ENCODE measurements at places on chromosomes 16 and 17.

DNA sequence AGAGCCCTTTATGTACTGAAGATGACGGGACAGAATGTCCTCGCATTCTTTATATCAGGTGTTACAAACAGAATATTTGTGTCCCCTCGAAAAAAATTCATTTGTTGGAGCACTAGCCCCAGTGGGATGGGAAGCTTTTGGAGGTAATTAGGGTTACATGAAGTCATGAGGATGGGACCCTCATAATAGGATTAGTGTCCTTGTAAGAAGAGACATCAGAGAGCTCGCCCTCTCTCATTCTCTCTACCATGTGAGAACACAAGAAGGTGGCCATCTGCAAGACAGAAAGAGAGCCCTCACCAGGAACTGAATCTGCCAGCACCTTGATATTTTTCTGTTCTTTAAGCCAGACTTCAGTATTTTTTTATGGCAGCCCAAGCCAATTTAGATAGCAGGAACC, 72.4 kb downstream of the SLC39A11 start:
- H3K36me3 ChIP-seq: 0 out of 2 replicates have a peak, but pooled peaks cover 7% of the 10 kb centered on the region
- DNase-seq: no peak
- H3K27me3 ChIP-seq: no peaks in the 10 kb centered on the region

DNA sequence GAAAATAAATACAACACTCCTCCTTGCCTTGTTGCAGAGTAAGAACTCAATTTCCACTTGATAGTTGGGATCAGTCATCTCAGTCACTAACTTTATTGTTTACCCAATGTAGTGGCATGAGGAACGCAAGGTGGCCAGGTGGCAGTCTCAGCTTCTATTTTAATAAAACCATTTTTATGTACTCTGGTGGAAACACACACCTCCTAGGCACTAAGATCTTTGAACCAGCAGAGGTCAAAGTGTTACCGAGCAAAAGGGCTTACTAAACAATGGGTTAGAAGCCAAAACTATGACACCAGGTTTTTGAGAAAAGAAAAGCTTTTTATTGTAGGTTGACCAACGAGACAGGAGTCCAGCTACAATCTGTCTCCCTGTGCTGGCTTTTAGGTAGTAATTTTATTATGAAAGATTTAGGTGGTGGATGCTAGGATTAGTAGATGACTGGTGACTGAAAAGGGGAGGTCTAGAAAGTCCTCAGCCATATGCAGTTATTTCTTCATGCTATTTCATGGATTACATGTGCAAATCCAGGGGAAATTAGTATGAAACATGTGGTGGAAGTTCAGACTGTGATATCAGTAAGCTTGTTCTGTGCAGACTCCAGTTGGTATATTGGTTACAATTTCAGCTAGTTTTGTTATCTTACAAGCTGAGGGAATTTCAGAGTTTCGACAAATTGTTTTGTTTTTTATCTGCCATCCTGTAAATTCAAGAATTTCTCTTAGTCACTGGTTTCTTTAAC, 122.3 kb downstream of the PCTP start:
- H3K36me3 ChIP-seq: no peaks in the 10 kb centered on the region
- no peak overlapping the region for H3K4me3 ChIP-seq
- H3K27ac ChIP-seq: no peak overlapping the region

DNA sequence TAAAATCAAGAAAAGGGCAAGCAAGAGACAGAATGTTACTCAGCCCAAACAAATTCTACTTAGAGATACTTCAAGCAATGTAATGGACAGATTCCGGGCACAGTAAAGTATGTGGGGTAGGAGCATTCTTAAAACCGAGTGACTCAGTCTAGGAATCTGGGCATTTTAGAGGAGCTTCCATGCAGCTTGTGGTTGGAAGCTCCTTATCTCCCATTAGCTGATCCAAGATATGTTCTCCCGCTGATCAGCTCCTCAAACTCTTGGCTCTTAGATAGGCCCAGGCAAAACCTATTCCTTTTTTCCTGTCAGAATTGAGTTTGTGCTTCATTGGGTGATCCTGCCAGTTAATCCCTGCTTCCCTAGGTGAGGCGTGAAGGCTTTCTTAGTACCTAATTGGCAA, 303.3 kb downstream of the CEP112 start:
- no peak for DNase-seq
- no peak overlapping the region for H3K4me3 ChIP-seq

- no peak overlapping the region for H3K27ac ChIP-seq
- peaks cover 50% of the 10 kb centered on the region for H3K36me3 ChIP-seq
- no peak for DNase-seq
- H3K27me3 ChIP-seq: no peaks in the 10 kb centered on the region
Measured at GRCh38 chr17:40295488-40296436, 8.1 kb downstream of the CDC6 start.

GRCh38 chr17:74513987-74514631, 17.2 kb downstream of the CD300LB start:
- DNase-seq: peak; percentile 46
- H3K36me3 ChIP-seq: no peaks in the 10 kb centered on the region
- no peak overlapping the region for H3K27ac ChIP-seq
- no peak overlapping the region for H3K4me3 ChIP-seq

GRCh38 chr16:14219983-14220382, 148.9 kb downstream of the MRTFB start:
- H3K27ac ChIP-seq: no peak overlapping the region
- peaks cover 7% of the 10 kb centered on the region for H3K36me3 ChIP-seq
- no peak for DNase-seq

DNA sequence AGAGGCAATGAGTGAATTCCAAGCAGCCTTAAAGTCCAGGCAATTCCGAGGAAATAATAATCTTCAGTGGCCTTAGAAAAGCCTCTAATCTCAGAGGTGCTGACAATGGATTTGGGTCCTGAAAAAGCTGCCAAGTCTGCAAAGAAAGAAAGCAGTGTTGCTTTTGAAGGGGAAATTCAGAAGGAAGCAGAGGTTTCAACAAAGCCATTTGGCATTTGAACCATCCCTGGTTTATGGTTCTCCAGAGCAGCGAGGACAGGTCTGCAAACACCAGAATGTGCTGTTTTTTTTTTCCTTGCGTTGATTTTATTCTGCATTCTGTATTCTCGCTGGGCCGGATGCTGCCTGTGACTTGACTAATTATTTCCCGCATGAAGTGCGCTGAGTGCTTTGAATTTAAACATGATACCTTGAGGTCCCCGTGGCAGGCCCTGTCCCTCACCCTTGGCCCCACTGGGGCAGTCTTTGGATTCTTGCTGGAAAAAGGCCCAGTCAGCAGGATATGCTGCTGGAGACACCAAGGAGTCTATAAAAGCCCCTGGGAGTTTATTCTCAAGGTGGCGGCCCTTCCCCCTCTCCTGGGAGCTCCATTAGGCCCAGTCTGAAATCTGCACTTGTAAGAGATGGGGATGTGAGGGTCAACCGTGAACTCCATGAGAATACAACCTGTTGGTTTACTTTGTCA, 338.3 kb downstream of the HAPSTR1 start:
- no peak overlapping the region for H3K27ac ChIP-seq
- no peaks in the 10 kb centered on the region for H3K36me3 ChIP-seq
- H3K4me1 ChIP-seq: no peaks in the 10 kb centered on the region
- H3K4me3 ChIP-seq: no peak overlapping the region

- H3K36me3 ChIP-seq: no peaks in the 10 kb centered on the region
- no peak overlapping the region for H3K27ac ChIP-seq
- H3K27me3 ChIP-seq: peaks cover 60% of the 10 kb centered on the region
- no peak overlapping the region for H3K4me3 ChIP-seq
- no peaks in the 10 kb centered on the region for H3K4me1 ChIP-seq
Measured at GRCh38 chr17:55521186-55521585, 9.9 kb upstream of the SMIM36 start.

DNA sequence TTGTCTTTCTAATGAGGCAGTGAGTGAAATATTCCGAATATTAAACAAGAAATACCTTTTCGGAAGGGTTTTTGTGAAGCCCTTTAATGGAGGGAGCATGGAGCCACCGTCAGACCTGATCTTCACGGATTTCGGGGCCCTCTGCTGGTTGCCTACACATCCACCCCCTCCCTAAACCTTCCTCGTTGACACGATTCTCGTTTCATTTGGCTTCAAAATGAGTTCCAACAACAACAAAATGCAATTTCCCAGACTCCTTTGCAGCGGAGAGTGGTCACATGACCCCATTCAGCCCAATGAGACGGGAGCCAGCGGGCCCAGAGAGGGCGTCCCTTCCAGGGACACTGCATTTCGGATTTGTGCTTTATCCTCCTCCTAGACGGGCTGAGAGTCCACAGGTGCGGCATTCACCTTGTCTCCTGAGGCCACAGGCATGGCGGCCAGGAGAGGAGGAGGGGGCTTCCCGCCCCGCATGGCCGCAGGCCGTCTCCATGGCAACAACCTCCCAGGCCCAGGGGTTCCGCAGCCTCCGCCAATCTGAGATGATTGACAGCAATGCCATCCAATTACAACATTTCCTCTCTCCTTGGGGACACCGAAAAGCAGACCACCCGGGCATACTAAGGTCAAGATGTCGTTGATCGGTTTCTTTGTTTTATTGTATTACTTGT, 259.8 kb downstream of the C16orf95 start:
- no peak overlapping the region for H3K27ac ChIP-seq
- H3K36me3 ChIP-seq: no peaks in the 10 kb centered on the region
- no peak overlapping the region for H3K4me3 ChIP-seq
- no peak for DNase-seq

- no peak within 1 kb of the TSS for H3K27ac ChIP-seq
- no peak for DNase-seq
- H3K36me3 ChIP-seq: no peaks in the 10 kb centered on the region
- H3K27me3 ChIP-seq: no peaks in the 10 kb centered on the region
- no peak within 1 kb of the TSS for H3K4me3 ChIP-seq
Measured at GRCh38 chr16:28609631-28610594, at the start of gene SULT1A1. TSS of gene SULT1A1 (minus strand) at chr16:28610044. CDS start at chr16:28608855, 1,189 bp downstream.

- H3K36me3 ChIP-seq: no peaks in the 10 kb centered on the region
- no peak overlapping the region for H3K4me3 ChIP-seq
- DNase-seq: no peak
- H3K4me1 ChIP-seq: peaks cover 12% of the 10 kb centered on the region
- H3K27ac ChIP-seq: no peak overlapping the region
Measured at GRCh38 chr16:14369734-14370598, 260.1 kb downstream of the PARN start.

DNA sequence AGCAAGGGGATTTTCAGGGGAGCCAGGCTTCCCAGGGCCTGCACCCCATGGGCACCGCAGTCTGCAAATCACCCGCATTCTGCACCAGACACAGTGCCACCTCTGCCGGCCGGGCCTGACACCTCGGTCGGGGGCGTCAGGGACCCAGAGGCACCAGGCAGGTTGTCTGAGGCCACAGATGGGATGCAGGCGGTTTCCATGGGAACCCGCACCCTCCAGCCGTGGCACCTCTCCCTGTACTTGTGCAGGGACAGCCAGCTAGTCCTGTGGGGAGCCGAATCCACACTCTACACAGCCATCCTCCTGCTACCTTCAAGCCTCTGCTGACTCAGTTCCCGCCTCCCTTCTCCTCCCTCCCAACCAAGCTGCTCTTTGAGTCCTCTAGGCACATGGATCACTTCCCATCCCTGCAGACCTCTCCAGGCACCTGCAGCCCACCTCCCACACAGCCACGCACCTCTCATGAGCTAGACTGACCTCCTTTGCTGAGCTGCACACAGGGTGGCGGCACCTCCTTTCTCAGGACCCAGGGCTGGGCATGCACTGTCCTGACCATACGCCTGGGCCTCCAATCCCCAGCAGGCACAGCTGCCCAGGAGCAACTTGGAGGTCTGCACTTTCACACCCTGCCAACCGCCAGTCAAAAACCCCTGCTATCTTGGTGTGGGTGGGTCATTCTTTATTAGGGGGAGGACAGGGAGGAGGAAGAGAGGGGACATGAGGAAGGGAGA, 119.5 kb downstream of the C16orf78 start:
- no peaks in the 10 kb centered on the region for H3K36me3 ChIP-seq
- H3K4me1 ChIP-seq: no peaks in the 10 kb centered on the region
- H3K27ac ChIP-seq: no peak overlapping the region
- H3K4me3 ChIP-seq: no peak overlapping the region
- H3K27me3 ChIP-seq: 0 out of 2 replicates have a peak, but pooled peaks cover 6% of the 10 kb centered on the region

- H3K27ac ChIP-seq: no peak overlapping the region
- no peaks in the 10 kb centered on the region for H3K4me1 ChIP-seq
- no peaks in the 10 kb centered on the region for H3K36me3 ChIP-seq
- no peak overlapping the region for H3K4me3 ChIP-seq
- no peak for DNase-seq
- no peaks in the 10 kb centered on the region for H3K27me3 ChIP-seq
Measured at GRCh38 chr16:50731130-50731988, 10.5 kb upstream of the CYLD start.

- H3K4me1 ChIP-seq: peaks cover 52% of the 10 kb centered on the region
- no peak overlapping the region for H3K4me3 ChIP-seq
- DNase-seq: peak; percentile 94
- no peaks in the 10 kb centered on the region for H3K27me3 ChIP-seq
- H3K27ac ChIP-seq: peak overlapping the region; percentile 90
- no peaks in the 10 kb centered on the region for H3K36me3 ChIP-seq
Measured at GRCh38 chr16:57807968-57808528, 5.8 kb upstream of the KIFC3 start.

DNA sequence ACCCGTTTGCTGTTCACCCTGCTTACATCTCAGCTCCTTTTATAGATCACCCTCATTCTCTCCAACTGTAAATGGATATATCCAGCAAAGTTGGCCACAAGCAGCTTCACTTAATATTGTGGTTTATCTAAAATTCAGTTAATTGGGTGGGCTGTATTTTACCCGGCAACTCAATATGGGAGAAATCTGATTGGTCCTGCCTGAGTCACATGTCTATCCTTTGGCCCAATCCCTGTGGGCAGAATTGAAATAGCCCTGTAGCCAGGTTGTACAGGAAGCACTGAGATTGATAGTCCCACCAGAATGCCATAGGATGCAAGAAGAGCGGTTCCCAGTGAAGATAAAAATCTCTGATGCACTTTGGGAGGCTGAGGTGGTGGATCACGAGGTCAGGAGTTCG, 73.2 kb downstream of the AIPL1 start:
- no peaks in the 10 kb centered on the region for H3K36me3 ChIP-seq
- H3K4me3 ChIP-seq: no peak overlapping the region
- no peak overlapping the region for H3K27ac ChIP-seq
- peaks cover 16% of the 10 kb centered on the region for H3K4me1 ChIP-seq
- peak; percentile 12 for DNase-seq

DNA sequence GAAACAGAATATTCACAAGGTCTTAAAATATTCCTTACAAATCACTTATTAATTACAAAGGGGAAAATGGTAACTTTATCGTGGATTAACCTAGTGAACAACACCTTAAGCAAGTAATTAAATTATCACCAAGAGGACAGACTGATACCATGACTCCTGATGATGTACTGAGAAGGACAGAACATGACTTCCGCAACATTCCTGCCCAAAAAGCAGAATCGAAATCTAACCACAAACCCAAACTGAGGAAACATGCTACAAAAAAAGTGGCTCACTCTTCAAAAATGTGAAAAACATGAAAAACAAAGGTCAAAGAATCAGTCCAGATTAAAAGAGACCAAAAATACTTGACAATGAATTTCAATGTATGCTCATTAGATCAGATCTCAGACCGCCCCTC, 151.5 kb downstream of the AATF start:
- peaks cover 21% of the 10 kb centered on the region for H3K36me3 ChIP-seq
- H3K27me3 ChIP-seq: no peaks in the 10 kb centered on the region
- no peak overlapping the region for H3K4me3 ChIP-seq
- H3K4me1 ChIP-seq: no peaks in the 10 kb centered on the region
